ENCODE measurements at places on chromosomes 3 and 15.
A peak's percentile ranks its signal among the peaks of the same experiment; 100 is the strongest.

GRCh38 chr3:123652342-123652984 is 67.6 kb upstream of the HACD2 start:
- peak; percentile 74 for DNase-seq

- no peak for DNase-seq
Measured at GRCh38 chr3:197104738-197105137, 75.1 kb upstream of the MELTF start.

GRCh38 chr3:13451301-13451673 is 28.8 kb upstream of the HDAC11 start:
- no peak for DNase-seq

DNA sequence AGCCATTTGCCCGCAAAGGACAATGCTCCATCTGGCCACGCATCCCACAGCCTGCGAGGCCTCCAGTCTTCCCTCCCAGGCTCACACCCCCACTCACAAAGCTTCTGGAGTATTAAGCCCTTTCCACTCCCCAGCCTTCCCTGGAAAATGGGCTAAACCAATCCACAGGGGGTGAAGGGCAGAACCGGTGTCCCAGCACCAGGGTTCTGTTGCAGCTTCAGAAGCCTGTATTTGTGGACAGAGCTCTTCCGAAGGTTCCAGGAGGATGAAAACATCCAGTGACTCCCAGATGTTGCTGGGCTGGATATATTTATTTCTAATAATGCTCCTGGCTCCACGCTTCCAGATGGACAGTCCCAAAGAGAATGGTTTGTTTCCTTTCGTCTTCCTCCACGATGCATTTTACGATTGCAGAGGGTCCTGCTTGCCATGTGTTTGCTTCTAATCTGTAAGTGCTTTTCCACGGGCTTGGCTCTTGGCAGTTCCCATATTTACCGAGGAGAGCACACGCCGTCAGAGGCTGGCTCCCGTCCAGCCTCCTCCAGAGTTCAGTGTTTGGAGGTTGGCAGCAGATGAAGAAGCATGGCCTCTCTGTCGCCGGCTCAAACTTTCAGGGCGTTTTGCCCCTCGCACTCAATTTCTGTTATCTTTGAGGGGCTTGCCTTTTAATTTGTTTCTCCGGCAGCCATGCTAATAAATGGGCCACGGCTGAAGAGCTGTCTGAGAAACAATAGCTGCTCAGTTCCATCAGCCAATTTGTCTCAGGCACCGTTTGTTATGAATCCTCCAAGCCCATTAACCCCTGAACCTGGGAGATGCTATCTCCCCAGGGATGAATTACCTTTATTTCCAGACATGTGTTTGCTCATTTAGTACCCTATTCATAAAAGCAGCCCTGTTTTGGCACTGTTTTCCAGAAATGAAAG is 367.9 kb upstream of the PROK2 start:
- peak; percentile 83 for DNase-seq

- DNase-seq: no peak
Measured at GRCh38 chr3:129106866-129107565, 14.6 kb downstream of the RAB43 start.

DNA sequence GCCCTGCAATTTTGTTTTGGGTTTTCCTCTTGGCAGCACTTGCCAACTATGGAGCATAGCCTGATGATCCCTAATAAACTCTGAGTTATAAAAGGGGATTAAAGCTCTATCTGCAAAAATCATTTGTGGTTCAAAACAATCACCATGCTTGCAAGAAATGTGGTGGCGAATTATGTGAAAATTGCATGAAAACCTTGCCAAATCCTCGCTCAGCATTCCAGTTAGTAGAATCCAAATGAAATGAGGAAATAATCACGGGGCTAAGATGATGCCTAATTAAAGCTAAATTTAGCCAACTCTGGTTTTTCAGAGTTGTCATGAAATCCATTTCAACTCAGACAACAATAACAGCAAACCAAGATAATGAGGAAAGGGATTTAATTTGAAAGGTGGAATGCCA is 73.0 kb upstream of the PROK2 start:
- peak; percentile 84 for DNase-seq

- no peak for DNase-seq
Measured at GRCh38 chr15:77311618-77312398, 108.1 kb downstream of the PEAK1 start.

DNA sequence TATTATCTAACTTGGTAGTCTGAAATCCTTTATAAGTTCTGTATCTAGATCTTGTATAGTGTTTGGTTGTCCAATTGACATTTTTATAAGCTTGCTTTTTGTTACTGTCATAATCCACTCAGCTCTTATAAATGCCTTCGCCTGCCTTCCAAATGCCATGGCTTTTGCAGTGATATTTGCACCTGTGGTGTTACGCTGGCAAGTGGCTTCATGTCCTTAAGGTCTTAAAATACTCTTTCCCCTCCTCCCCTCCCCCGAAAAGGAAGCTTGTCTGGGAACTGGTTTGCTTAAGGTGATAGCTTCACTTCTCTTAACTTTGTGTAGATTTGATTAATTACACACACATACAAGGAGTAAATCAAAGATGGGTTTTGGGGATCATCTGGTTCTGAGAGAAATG is 62.0 kb downstream of the ABHD2 start:
- DNase-seq: no peak
